ENCODE measurements at places on chromosomes 4 and X.

GRCh38 chr4:102196221-102196620 lies 149.1 kb downstream of the SLC39A8 start:
- DNase-seq: no peak

- no peak for DNase-seq
Observed at GRCh38 chr4:161991811-161992210, 172.0 kb downstream of the FSTL5 start.

GRCh38 chrX:47643926-47644325 lies 6.4 kb downstream of the ELK1 start:
- DNase-seq: no peak

GRCh38 chrX:68261060-68261672 lies 172.1 kb downstream of the OPHN1 start:
- no peak for DNase-seq

- DNase-seq: no peak
Observed at GRCh38 chr4:71586087-71586763, 197.7 kb downstream of the GC start.

GRCh38 chr4:6272863-6273660 lies 3.4 kb downstream of the WFS1 start:
- DNase-seq: no peak

DNA sequence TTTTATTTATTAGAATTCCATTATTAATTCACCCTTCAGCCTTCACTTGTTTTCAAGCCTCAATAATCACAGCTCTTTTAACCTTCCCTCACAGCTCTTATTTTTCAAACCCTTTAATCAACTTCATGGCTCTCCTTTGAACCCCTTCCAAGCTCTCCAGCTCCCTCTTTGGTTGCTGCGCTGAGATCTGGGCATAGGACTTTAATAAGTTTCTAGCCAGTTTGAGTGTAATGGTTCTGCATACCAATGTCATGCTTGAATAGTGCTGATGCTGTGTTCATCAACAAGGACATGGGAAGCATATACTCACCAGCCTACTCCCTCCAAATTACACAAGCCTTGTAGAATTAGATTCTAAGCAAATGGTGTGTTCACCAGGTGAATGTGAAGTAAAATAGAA lies 3.5 kb upstream of the RNF212 start:
- no peak for DNase-seq

DNA sequence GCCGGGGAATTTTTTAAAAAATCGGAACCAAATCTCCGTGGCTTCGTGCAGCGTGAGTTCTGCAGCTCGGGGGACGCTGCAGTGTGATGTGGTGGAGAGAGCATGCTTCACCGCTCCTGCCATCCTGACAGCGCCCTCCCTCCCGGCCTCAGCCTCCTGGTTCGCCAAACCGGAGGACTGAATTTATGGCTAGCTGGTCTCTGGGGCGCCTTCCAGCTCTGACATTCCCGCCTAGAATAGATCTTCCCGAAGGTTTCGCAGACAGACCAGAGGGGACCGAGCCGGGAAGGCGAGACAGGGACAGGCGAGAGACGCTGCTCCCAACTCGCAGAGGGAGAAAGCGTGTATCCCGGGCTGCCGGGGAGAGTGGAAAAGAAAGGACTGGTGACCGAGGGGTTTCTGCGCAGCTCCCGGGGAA lies 25.9 kb downstream of the HOPX start:
- peak; percentile 79 for DNase-seq

GRCh38 chr4:165207431-165208220 lies at the start of gene KLHL2:
Gene KLHL2 (plus strand): TSS chr4:165207561. CDS start chr4:165207877, 316 bp downstream.
- DNase-seq: peak; percentile 94

GRCh38 chr4:42562016-42562415 lies 94.9 kb downstream of the ATP8A1 start:
- no peak for DNase-seq

- DNase-seq: no peak
Observed at GRCh38 chr4:55297346-55297745, 48.7 kb upstream of the SRD5A3 start.

- DNase-seq: no peak
Observed at GRCh38 chrX:65871671-65872311, 168.1 kb downstream of the VSIG4 start.

DNA sequence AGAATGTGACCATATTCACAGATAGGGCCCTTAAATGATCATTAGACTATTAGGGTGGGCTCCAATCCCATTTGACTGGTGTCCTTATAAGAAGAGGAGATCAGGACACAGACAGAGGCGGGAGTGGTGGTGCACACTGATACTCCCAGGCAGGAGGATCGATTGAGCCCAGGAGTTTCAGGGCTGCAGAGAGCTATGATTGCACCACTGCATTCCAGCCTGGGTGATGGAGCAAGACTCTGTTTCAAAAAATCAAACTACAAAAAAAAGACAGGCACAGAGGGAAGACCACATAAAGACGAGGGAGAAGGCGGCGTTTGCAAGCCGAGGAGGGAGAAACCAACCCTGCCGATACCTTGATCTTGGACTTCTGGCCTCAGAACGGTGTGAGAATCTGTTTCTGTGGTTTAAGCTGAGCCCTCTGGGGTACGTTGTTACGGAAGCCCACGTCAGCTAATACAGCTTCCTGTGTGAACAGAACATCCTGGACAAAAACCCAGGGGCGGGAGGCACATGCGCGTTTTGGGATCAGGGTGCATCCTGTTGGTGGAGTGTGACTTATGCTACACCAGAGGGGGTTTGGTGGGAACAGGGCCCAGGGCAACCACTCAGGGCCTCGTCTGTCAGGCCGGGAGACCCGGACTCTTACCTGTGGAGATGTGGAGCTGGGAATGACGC lies 211.8 kb upstream of the PSAPL1 start:
- no peak for DNase-seq

DNA sequence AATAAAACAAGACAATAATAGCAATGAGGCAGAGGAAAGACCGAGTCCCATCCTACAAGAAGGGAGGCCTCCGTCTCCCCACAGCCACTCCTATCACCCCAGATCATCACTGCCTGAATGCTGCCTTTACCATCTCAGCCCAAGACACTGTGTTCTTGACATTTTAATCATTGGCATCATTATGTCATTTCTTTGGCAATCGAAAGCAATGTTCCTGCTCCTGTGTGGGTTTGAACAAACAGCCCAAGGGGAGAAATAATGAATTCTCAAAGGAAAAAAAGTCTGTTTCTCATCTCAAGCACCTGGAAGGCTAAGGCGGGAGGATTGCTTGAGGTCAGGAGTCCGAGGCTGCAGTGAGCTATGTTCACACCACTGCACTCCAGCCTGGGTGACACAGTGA lies 73.0 kb upstream of the ACSL1 start:
- no peak for DNase-seq

DNA sequence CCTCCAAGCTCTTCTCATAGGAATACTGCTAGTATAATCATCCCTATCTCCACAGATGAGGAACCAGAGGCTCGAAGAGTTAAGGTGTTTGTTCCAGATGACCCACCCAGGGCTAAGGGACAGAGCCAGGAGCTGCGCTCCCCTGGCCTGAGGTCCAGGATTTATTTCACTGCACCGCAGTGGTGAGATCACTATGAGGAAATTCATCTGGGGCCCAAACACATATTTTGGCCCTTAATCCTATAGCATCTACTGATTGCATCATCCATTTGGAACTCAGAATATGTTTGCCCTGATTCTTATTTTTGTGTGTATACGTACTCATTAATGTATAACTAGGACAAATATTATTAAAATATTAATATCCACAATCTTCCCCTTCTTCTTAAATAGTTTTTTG lies 100.1 kb upstream of the RBPJ start:
- DNase-seq: no peak

DNA sequence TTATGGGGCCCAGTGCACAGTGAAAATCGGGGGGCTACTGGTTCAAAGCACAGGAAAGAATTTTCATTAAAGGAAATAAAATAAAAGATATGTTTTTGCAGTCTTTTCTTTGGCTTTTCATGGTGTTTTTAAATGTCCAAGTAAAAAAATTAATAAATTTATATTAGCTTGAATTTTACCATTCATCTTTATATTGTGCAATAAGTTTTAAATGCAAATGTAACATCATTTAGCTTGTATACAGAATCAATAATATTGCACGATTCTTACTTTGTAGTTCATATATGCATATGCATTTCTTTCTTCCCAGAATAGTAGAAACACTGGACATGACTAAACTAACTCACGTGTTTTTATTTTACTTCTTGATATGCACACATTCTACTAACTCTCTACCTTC lies 31.0 kb downstream of the AREG start:
- DNase-seq: no peak

DNA sequence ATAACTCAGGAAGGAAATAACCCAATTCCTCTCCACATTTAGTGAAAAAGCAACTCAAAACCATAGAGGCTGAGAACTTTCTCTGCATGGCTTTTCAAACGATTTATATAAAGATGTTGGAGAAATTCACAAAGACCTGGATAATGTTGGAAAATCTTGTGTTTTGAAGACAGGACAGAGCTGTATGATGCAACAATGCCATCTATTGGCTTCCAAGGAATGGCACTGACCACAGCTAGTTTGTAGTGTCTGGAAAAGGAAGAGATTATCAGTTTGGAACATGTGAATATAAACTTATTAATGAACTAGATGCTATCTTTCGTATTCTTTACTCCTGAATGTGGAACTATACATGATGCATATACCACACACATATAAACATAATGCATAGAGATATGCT lies 503.6 kb downstream of the IL1RAPL1 start:
- no peak for DNase-seq

GRCh38 chr4:22500831-22501714 lies 14.8 kb downstream of the ADGRA3 start:
- DNase-seq: no peak

GRCh38 chr4:138499627-138500026 lies 257.5 kb upstream of the SLC7A11 start:
- DNase-seq: no peak

DNA sequence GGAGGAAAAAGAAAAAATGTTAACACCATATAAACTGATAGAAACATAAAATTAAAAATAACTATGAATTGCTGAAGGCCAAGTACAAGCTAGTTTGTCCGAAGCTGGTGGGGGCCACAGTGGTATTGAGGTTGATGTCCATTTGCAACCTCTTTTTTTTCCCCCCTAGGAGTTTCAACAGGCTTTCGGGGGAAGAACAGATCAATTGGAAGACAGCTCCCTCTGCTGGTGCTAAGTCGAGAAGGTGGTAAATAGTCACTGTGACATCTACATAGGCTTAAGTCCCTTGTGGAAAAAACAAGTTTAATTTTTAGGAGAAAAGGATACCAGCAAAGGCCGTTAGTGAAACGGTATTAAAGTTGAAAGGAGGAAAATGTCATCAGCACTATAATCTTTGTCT lies 115.7 kb upstream of the ZXDA start:
- no peak for DNase-seq

- no peak for DNase-seq
Observed at GRCh38 chrX:138128027-138128671, 562.2 kb downstream of the ZIC3 start.

- DNase-seq: no peak
Observed at GRCh38 chrX:39897741-39898097, 200.0 kb downstream of the BCOR start.

DNA sequence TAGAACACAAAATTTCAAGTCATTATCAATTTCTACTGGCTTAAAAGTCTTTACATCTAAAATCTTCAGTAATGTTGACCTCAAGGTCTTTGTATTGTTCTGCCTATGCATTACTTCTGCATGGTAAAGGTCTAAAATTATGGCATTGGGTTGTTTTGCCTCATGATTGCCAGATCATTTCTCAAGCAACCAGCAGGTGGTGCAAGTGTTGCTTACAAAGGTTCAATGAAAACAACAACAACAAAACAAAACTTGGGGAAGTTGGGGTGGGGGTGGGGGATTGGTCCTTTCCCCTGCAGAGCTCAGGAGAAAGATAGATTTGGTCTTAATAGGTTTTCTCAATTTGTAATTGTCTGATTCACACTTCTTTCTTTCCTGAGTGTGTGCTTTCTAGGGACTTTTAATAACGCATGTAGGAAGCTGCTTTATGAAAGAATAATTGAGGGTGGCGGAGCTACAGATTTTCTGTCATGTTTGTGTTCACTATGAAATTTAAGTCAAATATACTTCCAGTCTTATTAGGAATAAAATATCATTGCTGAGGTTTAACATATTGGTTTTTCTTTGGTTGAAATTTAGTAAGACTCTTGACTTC lies 145.1 kb downstream of the COL4A5 start:
- DNase-seq: no peak

DNA sequence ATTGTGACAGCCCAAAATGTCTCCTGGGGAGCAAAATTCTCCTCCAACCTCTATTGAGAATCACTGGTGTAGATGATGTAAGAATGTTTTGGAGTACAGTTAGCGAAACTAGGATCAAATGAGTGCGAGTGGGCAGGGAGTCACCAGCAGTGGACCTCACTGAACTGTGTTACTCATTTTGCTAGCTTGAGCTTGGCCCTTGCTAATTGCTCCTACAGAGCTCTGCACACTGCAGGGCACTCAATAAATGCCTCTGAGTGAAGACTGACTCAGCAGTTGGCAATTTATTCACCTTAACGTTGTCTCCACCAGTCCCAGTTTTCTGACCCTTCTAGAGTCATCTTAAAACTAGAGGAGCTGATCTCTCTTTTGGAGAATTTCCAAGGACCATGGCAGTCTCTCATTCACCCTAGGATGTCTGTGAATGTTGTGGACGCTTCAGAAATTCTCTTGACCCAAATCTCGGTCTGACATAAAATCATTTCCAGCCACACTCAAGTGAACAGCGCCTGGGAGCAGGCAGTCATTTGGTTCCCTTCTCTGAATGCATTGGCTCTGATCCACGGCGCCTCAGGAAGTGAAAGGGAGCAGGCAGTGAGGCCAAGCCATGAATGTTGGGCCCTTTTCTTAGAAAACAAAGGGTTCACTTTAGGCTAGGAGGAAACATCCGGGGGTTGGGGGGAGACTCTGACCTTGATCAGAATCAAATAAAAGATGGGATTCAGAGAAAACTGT lies 148.1 kb downstream of the NWD2 start:
- DNase-seq: peak; percentile 83

- DNase-seq: no peak
Observed at GRCh38 chr4:98663226-98664006, 5.0 kb upstream of the TSPAN5 start.

GRCh38 chrX:78517124-78517523 lies 142.0 kb downstream of the RTL3 start:
- no peak for DNase-seq

DNA sequence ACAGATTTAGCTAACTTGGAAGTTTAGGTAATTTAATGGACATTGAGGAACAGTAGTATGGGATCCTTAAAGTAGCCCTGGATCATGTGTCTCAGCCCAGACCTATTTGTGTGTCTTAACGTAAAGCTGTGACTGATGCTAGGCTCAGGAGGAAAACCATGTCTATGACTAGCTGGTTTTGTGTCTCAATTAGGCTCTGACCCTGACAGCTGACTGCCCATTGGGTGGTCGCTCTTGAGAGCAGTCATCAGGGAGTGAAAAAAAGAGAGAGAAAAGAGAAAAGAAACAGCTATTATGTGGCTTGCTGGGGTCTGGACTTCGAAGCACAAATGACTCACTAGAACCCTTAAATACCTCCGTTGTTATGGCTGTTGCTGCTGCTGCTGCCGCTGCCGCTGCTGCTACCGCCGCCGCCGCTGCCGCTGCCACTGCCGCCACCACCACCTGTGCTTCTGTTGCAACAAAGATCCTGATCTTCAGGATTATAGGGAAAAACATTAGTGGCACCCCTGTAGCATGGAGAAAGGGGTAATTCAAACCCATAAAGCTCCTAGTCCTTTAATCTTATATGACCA lies 70.7 kb downstream of the GSPT2 start:
- no peak for DNase-seq

GRCh38 chrX:56726605-56727004 lies 2.4 kb upstream of the NBDY start:
- DNase-seq: no peak

Data from posterior vena cava (tissue), 2 donors.